ENCODE measurements at places on chromosomes 1 and 21.

DNA sequence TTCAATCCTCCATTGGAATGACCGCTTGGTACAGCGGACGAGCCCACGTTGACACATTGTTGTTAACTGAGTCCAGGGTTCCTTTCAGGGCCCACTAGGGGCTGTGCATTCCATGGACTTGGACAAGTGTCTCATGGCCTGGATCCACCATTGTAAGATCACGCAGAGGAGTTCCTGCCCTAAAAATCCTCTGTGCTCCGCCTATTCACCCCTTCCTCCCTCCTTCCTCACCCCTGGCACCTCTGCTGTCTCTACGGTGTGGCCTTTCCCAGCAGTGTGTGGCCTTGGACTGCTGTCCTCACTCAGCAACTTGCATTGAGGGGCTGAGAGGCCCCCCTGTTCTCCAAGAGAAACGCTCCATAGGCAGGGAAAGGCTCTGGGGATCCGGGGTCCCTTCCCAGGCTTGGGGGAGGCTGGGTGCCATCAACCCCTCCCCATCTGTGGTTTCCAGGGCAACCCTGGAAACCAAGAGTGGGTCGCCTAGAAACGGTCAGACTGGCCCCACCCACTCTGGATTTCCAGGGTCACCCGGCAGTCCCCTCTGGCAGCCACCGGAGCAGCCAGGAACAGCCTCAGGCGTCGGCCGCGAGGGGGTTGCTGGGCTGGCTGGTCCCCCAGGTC is 50.9 kb downstream of the MEGF6 start:
- DNase-seq, result no peak

GRCh38 chr1:247295274-247295684 is 36.4 kb downstream of the ZNF496 start:
- no peak for DNase-seq

GRCh38 chr1:151508833-151509232 is 2.4 kb upstream of the CGN start:
- DNase-seq, result no peak

- DNase-seq, result no peak
These were observed 185.4 kb downstream of the LRRIQ3 start for GRCh38 chr1:74012583-74012982.

- DNase-seq, result no peak
These were observed 51.5 kb downstream of the VANGL2 start for GRCh38 chr1:160451859-160452232.

DNA sequence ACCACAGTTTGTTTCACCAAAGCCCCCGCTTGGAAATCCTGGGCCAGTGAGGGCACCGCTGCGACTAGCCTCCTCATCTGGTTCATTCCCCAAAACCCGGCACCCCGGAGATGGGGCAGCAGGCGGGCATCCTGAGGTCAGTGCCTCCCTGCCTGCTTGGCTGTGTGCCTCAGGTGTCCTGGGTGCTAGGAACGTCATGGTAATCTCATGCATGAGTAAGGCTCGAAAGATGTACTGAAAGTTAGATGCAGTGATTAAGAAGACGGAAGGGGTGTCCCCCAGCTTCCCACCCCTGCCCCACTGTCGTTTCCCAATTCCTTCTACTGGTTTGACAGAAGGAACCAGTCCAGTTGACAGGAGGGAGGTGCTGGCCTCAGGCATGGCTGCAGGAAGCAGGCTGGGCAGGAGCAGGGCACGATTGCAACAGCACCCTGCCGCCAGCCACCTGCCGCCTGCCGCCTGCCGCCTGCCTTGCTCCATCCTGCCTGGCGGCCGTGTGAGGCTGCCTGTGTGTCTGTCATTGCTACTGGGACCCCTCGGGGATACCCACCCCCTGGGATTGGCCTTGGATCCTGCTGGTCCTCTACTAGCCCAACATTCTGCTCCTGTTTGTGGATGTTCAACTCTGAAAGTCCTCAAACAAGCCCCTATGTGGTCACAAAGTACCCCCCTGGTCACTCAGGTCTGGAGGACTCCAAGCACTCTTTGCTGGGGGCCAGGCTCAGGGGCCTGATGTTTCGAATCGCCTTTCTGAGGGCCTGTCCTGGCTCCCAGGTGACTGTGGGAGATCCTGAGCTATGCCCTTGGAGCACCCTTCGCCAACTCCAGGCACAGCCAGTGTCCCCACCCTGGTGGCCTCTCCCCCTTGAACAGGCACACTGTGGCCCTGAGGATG is 73.0 kb upstream of the IFFO2 start:
- DNase-seq, result no peak

- DNase-seq, result no peak
These were observed 102.5 kb upstream of the CASZ1 start for GRCh38 chr1:10898921-10899320.

GRCh38 chr1:90114521-90115141 is 119.7 kb downstream of the ZNF326 start:
- DNase-seq, result no peak

GRCh38 chr1:3790500-3790923 is 5.8 kb downstream of the LRRC47 start:
- DNase-seq, result no peak

DNA sequence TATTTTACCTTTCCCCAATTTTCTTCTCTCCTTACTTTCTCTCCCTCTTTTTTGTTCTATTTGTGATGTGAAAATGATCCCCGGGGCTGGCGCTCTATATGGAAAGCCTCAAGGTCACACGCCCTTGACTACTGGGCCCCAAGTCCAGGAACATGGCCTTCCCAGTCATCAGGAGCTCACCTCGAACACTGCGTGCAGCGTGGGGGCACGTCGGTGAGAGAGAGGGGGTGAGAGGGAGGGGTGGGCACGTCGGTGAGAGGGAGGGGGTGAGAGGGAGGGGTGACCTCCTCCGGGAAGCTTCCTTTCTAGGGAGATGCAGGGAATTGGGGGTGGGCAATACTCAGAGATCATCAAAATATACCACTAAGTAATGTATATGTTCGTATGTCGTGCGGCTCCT is 94.6 kb upstream of the TMPRSS2 start:
- no peak for DNase-seq

DNA sequence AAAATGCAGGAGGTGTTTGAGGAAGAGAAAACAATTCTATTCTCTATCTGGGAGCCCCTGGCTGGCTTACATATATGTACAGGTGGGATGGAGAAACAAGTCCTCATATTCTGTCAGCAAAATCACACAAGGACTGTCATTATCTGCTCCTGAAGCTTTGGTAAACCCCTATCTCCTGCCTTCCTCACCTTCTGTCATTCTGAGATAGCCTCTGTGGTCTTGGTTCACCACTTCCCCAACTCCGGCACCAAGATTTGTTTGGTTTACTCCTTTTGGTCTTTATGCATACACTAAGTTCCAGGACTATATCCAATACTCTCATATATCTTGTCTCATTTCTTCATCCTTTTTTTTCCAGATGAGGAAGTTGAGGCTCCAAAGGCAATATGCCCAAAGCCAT is 551.1 kb downstream of the PLPP3 start:
- DNase-seq, result no peak

GRCh38 chr1:91589437-91589836 is 88.8 kb downstream of the CDC7 start:
- DNase-seq, result no peak

DNA sequence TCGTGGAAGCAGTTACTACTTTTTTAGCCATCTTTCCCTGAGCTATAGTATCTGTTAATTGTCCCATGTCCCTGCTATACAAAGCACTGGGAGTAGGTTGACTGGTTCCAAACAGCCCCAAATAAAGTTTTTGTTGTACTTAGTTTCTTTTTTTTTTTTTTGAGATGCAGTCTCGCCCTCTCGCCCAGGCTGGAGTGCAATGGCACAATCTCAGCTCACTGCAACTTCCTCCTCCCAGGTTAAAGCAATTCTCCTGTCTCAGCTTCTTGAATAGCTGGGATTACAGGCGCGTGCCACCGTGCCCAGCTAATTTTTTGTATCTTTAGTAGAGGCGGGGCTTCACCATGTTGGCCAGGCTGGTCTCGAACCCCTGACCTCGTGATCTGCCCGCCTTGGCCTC is 3.3 kb downstream of the NCSTN start:
- no peak for DNase-seq

DNA sequence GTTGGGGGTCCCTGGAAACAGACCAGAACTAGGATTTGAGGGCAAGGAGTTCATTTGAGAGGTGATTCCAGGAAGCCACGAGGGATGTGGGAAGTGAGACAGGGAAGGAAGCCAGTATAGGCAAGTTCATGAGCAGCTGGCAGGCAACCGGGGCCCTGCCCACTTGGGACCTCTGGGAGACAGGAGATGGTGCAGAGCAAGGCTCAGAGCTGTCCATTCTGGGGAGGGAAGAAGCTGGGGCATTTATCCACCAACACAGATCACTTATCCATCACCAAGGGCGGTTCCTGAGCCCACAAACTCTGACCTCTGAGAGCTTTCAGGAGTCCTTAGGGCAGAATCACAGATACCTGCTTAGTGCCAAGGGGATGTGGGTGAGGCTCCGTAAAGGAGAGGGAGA is 16.8 kb downstream of the EDN2 start:
- no peak for DNase-seq

DNA sequence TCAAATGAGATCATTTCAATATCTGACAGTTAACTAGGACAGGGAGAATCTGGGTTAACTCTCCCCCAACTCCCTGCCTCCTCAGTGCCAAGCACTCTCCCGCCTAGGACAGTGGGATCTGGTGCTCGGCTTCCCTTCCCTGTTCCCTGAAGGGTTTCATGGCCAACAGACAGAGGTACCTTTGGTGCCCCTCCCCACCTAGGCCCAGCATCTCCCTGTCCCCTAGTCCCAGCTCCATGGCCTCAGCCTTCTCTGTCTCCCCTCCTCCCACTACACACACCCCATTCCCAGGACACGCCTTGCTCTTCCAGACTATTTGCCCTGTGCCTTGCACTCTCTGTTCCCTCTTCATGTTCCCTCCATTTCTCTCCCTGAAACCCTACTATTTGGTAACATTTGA is 77.1 kb downstream of the CD247 start:
- no peak for DNase-seq

GRCh38 chr1:225280563-225280962 is 147.3 kb downstream of the LBR start:
- DNase-seq, result no peak

DNA sequence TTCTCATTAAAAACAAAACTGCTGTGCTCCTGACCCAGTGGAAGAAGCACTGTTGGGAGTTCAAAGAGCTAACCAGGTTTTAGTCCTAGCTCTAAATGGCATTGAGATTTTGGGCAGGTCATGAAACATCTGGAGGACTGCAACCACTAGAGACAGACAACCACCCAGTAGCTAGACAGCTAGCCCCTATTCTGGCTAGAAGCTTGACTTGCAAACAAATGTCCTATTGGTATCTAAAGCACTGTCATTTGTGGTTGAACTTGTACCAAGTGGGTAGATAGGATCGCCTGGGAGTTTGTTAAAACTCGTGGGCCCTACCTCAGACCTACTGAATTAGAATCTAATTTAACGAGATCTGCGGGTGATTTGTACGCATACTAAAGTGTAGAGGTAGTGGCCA is 6.9 kb downstream of the RPL11 start:
- no peak for DNase-seq

GRCh38 chr1:81833722-81834121 is 33.0 kb downstream of the ADGRL2 start:
- DNase-seq, result no peak

DNA sequence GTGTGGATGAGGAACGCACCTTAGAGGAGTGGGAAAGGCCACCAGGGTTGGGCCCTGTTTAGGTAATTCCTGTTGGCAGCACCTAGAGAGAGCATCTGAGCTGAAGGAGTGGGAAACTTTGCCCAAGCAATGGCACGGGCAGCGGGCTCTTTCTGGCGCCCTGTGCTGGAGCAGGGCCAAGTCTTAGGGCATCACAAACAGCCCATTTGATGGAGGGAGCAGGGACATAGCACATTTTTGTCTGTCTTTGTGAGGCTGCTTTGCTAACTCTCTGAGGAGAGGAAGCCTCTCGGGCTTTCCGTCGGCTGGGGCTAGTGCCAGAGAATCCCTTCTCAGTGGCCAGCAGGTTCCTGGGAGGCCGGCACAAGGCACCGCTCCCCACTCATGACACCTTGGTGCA is 22.5 kb upstream of the CNTN2 start:
- DNase-seq, result no peak

- DNase-seq, result no peak
These were observed 15.5 kb upstream of the POGZ start for GRCh38 chr1:151474745-151475144.

GRCh38 chr1:12654004-12654567 is 10.2 kb downstream of the AADACL4 start:
- DNase-seq, result no peak

- no peak for DNase-seq
These were observed 521.1 kb downstream of the ADGRL2 start for GRCh38 chr1:82321794-82322193.

DNA sequence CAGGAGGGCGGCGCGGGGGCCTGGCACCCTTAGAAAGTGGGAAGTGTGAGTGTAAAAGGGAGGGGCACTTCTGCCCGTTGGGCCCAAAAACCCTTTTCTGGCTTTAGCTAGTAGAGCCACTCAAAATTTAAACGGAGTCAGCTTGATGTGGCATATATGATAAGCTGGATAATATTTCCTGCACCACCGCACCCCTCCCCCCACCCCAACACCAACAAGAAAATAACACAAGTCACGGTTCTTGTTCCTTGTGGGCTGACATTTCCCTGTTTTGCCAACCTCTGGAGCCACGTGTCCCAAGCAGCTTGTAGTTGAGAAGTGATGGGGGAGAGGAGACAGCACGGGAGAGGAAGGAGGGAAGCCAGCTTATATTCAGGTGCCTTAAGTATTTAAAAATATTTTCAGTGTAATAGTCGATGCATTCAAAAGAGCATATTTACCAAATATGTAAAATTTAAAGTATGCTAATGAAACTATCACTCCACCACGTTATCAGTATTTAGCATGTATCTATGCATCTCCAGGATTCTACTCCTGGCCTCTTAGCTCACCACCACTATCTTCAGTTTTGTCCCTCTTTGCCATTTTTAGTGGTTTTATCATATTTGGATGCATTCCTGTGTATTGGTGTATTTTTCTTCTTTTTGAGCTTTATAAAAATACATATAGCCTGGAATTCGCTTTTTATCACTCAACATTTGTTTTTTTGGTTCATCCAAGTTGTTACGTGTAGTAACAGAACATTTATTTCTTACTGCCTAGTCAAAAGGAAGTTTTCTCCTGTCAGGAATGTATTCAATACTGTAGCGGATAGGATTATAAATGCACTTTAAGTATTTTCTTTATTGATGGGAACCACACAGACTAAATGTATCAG is 773 bp upstream of the DDX59 start:
- DNase-seq, result peak; percentile 84

- DNase-seq, result peak; percentile 71
These were observed 14.0 kb downstream of the HSF2BP start for GRCh38 chr21:43645136-43645891.

DNA sequence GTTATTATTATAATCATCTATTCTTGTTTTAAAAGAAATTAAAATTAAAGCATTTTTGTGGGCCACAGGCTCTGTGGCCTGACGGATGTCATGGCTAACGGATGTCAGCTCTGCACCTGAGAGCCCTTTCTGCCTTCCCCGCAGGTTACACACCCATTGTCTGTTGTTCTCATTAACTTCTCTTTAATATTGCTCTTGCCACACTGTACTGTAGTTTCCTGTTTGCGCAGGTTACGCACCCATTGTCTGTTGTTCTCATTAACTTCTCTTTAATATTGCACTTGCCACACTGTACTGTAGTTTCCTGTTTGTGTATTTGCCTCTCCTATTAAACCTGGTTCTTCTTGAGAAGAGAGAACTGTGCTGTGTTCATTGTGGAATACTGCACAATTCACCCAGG is 294.4 kb upstream of the PLXNA2 start:
- no peak for DNase-seq

GRCh38 chr1:116933606-116934515 is 24.1 kb downstream of the PTGFRN start:
- DNase-seq, result no peak

All from GF-D8 (cell line).